Kidney (tissue), 22 donors: ENCODE measurements at places on chromosomes 7 and 10. TPM values are rescaled to one million over a fixed set of nuclear protein-coding genes. Genes with fewer than 3 reads are reported as not detected.

DNA sequence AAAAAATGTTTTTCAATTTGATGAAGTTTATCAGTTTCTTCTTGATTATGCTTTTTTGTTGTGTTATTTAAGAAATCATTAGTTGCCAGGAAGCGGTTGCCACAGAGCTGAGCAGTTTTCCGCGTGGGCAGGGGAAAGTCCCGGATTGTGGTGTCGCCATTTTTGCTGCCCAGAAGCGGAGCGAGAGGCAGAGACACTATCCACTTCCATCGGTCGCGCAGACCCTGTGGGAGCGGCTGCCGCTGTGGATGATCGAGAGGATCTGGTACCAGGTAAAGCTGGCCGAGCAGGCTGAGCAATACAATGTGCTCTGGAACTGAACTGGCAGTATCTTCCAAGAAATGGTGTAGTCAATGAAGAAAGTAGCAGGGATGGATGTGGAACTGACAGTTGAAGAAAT, 119.8 kb downstream of the ZNF736 start:
- no peaks in the 10 kb centered on the region for H3K36me3 ChIP-seq
- H3K27me3 ChIP-seq = no peaks in the 10 kb centered on the region
- no peak overlapping the region for H3K27ac ChIP-seq
- no peak for DNase-seq

DNA sequence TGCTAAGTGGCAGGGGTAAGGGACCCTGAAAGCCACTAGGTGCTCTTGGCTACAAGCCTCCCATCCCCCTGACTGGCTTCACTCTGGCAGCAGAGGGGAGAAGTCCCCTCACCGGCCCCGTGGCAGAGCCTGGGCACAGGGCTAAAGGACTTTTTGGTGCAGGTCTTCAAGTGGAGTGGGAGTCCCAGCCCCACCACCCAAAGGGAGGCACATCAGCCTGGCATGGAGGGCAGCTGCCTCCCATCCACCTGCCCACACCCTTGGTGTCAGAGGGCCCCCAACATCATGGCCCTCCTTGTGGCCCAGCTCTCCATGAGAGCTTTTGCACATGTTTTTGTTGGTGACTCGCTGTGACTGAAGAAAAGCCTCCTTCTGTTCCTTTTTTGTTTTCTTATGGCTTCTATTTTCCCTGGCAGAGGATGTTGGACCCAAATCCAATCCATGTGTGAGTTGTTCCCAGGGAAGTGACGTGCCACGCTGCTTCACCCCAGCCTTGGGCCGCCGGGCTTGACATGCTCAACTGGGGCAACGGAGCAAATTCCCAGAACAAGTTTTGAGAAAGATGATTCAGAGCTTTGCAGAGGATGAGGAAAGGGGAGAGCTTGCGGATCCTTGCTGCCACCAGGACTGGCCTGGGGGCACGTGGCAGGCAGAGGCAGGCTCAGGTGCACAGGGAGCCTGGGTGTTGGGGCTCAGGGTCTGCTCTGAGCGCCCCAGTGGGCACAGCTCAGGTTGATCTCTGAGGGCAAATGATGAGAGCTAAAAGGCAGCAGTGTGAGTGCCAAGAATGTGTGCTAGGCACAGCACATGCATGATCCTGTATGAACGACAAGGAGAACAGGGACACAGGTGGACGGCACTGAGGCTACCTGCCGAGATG, 1.9 kb upstream of the AEBP1 start:
- H3K4me1 ChIP-seq = peaks cover 5% of the 10 kb centered on the region
- no peak for DNase-seq
- no peak overlapping the region for H3K4me3 ChIP-seq
- H3K27ac ChIP-seq = no peak overlapping the region
- H3K27me3 ChIP-seq = no peaks in the 10 kb centered on the region

DNA sequence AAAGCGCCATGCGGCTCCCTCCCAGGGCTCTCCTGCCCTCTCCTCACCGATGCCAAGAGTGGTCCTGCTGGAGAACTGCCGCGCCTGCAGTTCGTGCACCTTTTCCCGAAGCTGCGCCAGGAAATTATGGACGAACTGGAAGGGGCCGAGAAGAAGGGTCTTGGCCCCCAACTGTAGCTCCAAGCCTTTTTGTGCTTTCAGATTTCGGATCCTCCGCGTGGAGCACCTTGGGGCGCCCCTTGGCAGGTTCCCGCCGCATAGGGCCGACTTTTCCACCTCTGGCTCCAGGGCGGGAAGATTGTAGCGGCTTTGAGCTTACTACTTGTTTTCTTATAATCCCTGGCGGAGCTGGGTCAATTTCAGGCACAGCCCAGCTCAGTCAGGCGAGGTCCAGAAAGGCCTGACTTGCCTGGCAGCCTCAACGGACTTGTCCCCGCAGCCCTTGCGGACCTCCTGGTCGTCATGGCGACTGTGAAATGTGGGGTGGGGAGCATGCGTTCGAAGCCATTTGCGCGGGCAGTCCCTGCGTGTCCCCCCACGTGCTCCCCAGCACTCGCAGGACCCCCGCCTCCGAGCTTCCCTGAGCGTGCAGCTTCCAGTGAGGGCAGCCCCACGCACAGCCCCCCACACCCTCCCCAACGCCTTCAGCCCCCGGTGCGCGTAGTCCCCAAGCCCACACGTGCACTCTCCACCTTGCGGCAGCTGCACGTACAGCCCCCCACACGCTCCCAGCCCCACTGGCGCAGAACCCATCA, 129.9 kb downstream of the KBTBD2 start:
- H3K36me3 ChIP-seq = no peaks in the 10 kb centered on the region
- H3K27ac ChIP-seq = no peak overlapping the region
- peaks cover 2% of the 10 kb centered on the region for H3K4me1 ChIP-seq
- H3K4me3 ChIP-seq = peak overlapping the region; percentile 33
- peak; percentile 58 for DNase-seq

The C10orf120 gene
- not detected for total RNA-seq

- no peaks in the 10 kb centered on the region for H3K36me3 ChIP-seq
- H3K4me3 ChIP-seq = no peak overlapping the region
- peak; percentile 37 for DNase-seq
- no peaks in the 10 kb centered on the region for H3K4me1 ChIP-seq
- no peaks in the 10 kb centered on the region for H3K27me3 ChIP-seq
Measured at GRCh38 chr7:101567230-101567629, 61.9 kb downstream of the MYL10 start.

GRCh38 chr10:100004805-100005510, 4.8 kb downstream of the DNMBP start:
- peaks cover 2% of the 10 kb centered on the region for H3K4me1 ChIP-seq
- H3K27ac ChIP-seq = no peak overlapping the region
- no peak for DNase-seq
- H3K27me3 ChIP-seq = no peaks in the 10 kb centered on the region

- no peak for DNase-seq
- H3K27me3 ChIP-seq = no peaks in the 10 kb centered on the region
- H3K4me3 ChIP-seq = no peak overlapping the region
- H3K4me1 ChIP-seq = peaks cover 2% of the 10 kb centered on the region
Measured at GRCh38 chr7:29289156-29290021, 94.8 kb downstream of the CHN2 start.

DNA sequence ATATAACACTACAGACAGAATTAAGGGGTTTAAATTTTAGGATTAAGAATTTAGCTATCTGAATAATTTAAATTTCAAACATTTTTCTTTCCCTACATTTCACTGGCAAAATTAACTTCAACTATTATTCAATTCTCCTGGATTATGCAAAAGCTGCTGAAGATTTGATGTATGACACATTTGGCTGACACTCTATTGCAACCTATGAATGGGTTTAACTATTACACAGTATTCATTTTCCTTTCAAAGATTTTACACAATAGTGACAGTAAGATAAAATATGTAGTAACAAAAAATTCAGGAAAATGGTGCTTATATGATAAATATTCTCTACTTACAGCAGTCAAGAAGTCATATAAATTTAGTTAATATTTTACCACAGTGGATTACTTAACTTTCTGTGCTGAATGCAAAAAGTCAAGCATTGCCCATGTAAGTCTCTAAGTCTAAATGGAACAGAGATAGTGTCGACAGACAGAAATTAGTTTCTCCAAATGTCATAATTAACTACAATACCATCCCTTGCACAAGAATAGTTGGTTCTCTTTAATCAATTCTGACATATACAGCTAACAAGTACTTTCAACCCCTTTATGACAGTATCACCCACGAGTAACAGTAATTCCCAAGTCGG, 194.1 kb upstream of the FRMD4A start:
- no peak overlapping the region for H3K27ac ChIP-seq
- H3K4me1 ChIP-seq = no peaks in the 10 kb centered on the region
- no peaks in the 10 kb centered on the region for H3K27me3 ChIP-seq
- peaks cover 2% of the 10 kb centered on the region for H3K36me3 ChIP-seq
- no peak overlapping the region for H3K4me3 ChIP-seq

The TAC1 gene
- total RNA-seq = 2.0 TPM

GRCh38 chr7:70660154-70660818, 471.7 kb upstream of the GALNT17 start:
- no peak for DNase-seq
- no peaks in the 10 kb centered on the region for H3K4me1 ChIP-seq
- no peak overlapping the region for H3K4me3 ChIP-seq
- no peaks in the 10 kb centered on the region for H3K36me3 ChIP-seq
- no peak overlapping the region for H3K27ac ChIP-seq
- no peaks in the 10 kb centered on the region for H3K27me3 ChIP-seq

The ASIC3 gene
- total RNA-seq = 1.9 TPM

The ZNF239 gene
- 4.7 TPM for total RNA-seq

- H3K36me3 ChIP-seq = no peaks in the 10 kb centered on the region
- no peaks in the 10 kb centered on the region for H3K27me3 ChIP-seq
- H3K4me1 ChIP-seq = no peaks in the 10 kb centered on the region
- H3K27ac ChIP-seq = no peak overlapping the region
Measured at GRCh38 chr10:4567637-4568036, 258.4 kb upstream of the AKR1E2 start.

DNA sequence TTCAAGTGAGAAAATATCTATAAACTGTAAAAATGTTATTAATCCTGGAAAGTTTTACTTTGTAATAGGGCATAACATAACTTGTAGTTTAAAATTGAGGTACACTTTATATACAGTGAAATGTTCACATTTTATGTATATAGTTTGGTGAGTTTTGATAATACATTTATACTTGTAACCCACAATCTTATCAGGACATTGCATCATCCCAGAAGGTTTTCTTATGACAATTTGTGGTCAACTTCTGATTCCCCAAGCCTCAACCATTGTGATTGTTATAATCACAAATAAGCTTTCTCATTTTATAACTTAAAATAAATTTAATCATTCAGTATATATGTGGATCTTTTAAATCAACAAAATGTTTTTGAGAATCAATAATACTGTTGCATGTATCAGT, 151.1 kb downstream of the TFPI2 start:
- no peaks in the 10 kb centered on the region for H3K4me1 ChIP-seq
- DNase-seq = no peak
- H3K27me3 ChIP-seq = no peaks in the 10 kb centered on the region
- no peaks in the 10 kb centered on the region for H3K36me3 ChIP-seq
- H3K27ac ChIP-seq = no peak overlapping the region
- H3K4me3 ChIP-seq = no peak overlapping the region

The OR2A42 gene
- 0.06 TPM for total RNA-seq

The PDE6C gene
- total RNA-seq = not detected

- H3K36me3 ChIP-seq = no peaks in the 10 kb centered on the region
- peaks cover 4% of the 10 kb centered on the region for H3K4me1 ChIP-seq
- DNase-seq = no peak
- H3K27ac ChIP-seq = no peak overlapping the region
- no peak overlapping the region for H3K4me3 ChIP-seq
Measured at GRCh38 chr7:116227678-116228239, 17.4 kb downstream of the TES start.
